Left renal pelvis (tissue), 4 donors: ENCODE measurements at places on chromosomes 5 and 9. TPM values are rescaled to one million over a fixed set of nuclear protein-coding genes. Genes with fewer than 3 reads are reported as not detected.

The PCDHB14 gene
- polyA plus RNA-seq: 9.9 TPM

The IQGAP2 gene
- 20.0 TPM for polyA plus RNA-seq

The MPDZ gene
- 54.5 TPM for polyA plus RNA-seq

The CDKN2B gene
- polyA plus RNA-seq: 0.42 TPM

The FAM120AOS gene
- 48.8 TPM for polyA plus RNA-seq

The HTR4 gene
- polyA plus RNA-seq: 0.16 TPM

The KLF4 gene
- 127 TPM for polyA plus RNA-seq

The RANBP6 gene
- 26.7 TPM for polyA plus RNA-seq

The IL13 gene
- not detected for polyA plus RNA-seq

The NIPSNAP3A gene
- 40.0 TPM for polyA plus RNA-seq

The ANKRD18A gene
- polyA plus RNA-seq: 4.8 TPM

The SPATA6L gene
- 0.60 TPM for polyA plus RNA-seq

The PCDHGB7 gene
- polyA plus RNA-seq: 16.8 TPM

The GABRA6 gene
- not detected for polyA plus RNA-seq

The SPINK7 gene
- polyA plus RNA-seq: not detected

The CNTNAP3 gene
- polyA plus RNA-seq: 6.4 TPM

The LRRC70 gene
- 7.8 TPM for polyA plus RNA-seq

The TLR4 gene
- polyA plus RNA-seq: 8.1 TPM

The CRHBP gene
- 22.8 TPM for polyA plus RNA-seq

The ST6GALNAC4 gene
- polyA plus RNA-seq: 10.4 TPM

The TMCO6 gene
- 15.6 TPM for polyA plus RNA-seq

The TAF11L11 gene
- polyA plus RNA-seq: not detected

The FAM153A gene
- polyA plus RNA-seq: 0.40 TPM

The EIF4E1B gene
- not detected for polyA plus RNA-seq

The PCDHGB2 gene
- 5.2 TPM for polyA plus RNA-seq

The RORB gene
- 0.24 TPM for polyA plus RNA-seq

The SPATA31E1 gene
- not detected for polyA plus RNA-seq

The IFNB1 gene
- polyA plus RNA-seq: not detected

The WDR31 gene
- 7.5 TPM for polyA plus RNA-seq

The MYMK gene
- not detected for polyA plus RNA-seq

The RASGEF1C gene
- polyA plus RNA-seq: 0.56 TPM
